ENCODE measurements at places on chromosomes 2 and 18.

DNA sequence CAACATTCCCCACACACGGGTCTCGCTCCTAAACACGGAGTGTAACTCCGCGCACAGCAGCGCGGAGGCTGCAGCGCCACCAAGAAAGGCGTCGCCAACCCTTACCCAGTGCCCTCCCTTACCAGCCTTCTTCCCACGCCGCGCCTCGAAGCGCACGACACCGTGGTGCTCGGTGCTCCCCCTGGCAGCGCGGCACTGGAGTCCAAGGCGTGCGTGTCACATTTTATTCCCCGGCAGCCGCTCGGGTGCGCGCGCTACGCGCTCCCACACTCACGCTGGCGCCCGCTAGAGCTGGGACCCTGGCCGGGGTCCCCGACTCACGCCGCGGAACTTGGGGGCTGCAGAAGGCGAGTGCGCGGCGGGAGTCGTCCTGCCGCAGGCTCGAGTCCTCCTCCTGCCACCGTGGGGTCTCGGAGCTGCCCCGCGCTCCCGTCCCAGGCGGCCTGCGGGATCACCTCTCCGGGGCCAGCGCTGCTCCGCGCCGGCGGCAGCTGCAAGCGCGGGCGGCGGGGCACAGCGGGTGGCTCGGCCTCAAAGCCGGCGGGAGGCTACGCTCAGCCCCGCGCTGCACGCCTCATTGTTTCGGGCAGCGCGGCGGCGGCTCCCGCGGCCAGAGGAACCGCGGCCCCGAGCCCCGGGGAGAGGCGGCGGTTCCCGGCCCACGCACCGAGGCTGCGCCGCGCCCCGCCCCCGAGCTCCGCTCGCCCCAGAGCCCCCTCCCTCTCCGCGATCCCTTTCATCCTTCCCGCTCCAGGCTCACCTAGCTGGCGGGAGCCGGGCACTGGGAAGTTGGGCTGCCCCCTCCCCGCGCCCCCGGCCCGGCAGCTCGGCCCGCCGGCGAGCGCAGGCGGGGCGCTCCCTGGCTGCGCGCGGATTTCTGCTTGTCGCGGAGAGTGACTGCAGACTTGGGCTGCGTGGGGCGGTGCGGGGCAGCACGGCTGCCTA is at the start of gene ST6GAL2:
ST6GAL2 (minus strand) TSS at position 197 of the 945 bp plus-strand sequence. CDS start 42,190 bp downstream, outside the sequence.
- peak; percentile 52 for DNase-seq

DNA sequence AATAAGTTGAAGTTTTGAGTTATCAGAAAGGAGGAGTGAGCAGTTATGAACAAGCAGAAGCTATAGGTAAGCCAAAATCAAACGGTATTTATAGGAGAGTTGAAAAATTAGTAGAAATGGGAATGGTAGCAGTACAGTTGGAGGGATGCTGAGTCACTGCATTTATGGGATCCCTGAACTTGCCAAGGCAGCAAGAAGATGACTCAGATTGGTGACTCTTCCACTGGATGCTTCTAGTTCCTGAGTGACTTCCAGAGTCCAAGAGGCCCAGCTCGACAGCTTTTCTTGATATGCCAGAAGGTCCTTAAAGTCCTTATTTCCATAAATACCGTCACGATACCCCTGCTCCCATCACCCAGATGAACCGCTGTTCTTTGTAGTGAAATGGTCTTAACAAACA is 31.1 kb upstream of the ACTR3 start:
- no peak for DNase-seq

DNA sequence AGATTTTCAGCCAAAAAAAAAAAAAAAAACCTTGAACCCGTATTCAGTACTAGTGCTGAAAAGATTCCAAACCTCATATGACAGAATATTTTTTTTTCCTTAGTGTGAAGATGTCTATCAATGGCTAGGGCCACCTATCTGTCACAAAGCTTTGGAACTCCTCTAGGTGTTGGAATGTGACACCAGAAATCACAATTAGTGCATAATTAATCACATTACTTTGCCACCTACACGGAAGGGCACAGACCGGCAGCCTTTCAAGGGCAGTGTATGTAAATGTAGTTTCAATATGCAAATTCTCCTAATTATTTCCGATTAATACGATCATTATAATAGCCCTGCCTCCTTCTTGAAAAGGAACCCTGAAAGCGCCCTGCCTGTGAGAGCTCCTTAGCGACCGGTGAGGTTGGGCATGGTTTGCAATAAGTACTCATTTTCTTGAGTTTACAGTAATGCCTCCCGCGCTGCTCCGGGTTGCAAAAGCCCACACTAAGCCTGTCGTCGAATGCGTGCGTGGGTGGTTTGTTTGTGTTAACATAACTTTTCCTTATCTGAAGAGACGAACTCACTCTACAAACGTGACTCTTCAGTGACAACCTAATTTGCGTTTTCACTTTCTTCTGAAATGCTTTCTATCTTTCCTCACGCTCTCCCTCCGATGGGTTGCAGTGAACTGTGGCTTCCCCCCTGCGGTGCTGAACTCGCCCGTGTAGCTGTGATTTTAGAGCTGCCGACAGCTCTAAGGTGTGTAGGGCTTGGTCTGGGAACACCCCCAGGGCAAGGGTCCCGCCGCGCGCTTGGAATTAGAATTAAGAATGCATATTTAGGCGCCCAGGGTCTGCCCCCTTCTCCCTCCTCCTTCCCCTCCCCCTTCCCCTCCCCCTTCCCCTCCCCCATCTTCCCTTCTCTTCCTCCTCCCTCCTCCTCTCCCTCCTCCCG is 765 bp upstream of the ID2 start:
- peak; percentile 46 for DNase-seq

DNA sequence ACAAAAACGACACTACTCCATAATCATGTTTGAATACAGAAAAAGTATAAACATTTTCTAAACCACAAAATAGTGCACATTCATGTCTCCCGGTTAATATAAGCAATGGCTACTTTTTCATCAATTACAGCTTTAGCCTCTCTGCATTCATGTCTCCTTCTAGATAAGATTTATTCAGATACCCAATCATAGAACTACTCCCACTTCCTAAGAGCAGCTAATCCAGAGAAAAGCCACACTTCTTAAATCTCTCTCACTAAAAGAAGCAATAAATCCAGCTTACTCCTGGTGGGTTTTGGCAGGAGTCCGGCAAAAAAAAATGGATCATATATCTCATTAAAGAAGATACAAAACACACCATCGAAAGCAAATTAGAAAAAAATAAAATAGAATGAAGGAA is 20.1 kb downstream of the DSEL start:
- DNase-seq = no peak

DNA sequence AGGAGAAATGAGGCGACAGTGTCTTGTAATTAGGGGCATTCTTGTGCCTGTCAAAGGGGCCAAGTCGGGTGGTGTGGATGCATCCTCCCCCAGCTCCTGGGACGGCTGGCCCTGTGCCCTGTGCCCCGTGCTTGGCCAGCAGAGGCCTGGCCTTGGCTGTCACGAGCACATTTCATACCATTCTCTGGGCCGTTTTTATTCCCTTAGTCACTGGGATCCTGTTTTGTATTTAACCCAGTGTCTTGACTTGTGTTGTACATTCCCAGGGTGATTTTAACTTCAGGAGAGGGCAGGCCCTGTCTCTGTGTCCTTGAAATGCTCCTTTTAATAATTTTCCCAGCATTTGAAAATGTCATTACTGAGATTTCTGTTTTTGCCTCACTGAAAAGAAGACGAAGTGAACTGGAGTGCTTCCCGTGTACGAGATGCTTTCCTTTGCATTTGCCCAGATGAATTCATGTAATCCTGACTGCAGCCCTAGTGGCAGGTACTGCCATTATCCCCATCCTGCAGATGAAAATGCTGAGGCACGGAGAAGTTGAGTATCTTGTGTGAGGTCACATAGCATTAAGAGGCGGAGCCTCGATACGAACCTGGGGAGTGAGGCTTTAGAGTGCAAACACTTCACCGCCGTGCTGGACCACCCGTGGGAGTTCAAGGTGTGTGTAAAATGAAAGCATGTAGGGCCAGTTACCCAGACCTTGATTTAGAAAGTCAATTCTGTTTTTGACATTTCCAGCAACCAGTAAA is 57.0 kb downstream of the SH3RF3 start:
- DNase-seq = no peak

GRCh38 chr2:62966991-62967390 is 83.6 kb upstream of the OTX1 start:
- DNase-seq = no peak

- no peak for DNase-seq
Observed at GRCh38 chr2:210527286-210527685, 29.1 kb upstream of the CPS1 start.

DNA sequence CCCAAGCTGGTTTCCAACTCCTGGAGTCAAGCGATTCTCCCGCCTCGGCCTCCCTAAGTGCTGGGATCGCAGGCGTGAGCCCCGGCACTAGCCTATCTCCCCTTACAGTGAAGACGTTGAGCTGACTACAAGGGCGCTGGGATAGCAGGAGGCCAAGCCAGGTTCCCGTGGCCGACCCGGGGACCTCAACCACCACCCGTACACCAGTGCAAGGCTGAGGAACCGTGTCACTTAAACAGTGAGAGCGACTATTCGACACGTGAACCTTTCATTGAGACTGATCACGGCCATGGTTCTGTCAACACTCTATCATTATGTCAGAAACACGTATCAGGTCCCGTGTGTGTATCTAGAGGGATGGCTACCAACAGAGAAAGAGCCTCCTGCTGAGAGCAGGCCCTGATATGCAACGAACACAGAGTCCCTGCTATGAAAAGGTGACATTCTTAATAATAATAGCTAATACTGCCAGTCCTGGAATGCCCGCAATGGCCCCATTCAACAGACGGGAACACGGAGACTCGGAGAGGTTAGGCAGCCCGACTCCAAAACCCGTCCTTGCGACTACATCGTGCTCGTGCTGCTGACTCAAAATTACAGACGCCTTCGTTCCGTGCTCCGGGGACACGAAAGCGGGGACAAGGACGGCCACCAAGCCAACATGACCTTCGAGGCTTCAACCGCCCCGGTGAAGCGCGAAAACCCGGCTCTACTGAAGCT is 833 bp downstream of the AFG3L2 start:
- peak; percentile 10 for DNase-seq

DNA sequence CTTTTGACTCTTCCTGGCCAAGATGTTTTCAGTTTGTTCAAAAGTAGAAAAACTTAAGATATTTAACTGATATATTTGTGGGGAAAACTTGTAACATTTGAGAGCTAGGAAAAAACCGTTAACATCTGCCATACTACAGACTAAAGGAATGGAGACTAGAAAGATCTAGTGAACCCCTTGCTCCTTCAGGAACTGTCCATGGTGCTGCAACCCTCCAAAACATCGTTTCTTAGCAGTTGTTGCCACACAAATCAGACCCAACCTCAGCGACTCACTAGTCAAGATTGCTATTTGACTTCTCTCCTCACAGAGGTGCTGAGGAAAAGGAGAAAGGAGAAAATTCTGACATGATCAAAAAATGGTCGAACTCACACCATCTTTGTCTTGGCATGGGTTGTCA is 393.8 kb upstream of the LYPD1 start:
- DNase-seq = peak; percentile 54

DNA sequence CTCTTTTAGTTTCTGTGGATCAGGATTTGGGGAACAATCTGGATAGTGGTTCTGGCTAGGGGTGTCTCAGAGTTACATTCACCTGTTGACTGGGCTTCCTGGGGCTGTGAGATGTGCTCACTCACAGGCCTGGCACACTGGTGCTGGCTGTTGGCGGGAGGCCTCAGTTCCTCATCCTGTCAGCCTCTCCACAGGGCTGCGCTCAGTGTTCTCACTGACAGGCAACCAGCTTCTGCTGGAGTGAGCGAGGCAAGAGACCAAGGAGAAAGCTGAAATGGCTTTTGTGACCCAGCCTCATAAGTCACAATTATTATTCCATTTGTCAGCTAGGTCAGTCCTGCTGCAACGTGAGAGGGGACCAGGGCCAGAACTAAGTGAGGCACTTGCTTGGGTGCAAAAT is 180.6 kb upstream of the GLI2 start:
- no peak for DNase-seq

GRCh38 chr2:99420031-99420430 is 69.8 kb downstream of the REV1 start:
- DNase-seq = no peak

DNA sequence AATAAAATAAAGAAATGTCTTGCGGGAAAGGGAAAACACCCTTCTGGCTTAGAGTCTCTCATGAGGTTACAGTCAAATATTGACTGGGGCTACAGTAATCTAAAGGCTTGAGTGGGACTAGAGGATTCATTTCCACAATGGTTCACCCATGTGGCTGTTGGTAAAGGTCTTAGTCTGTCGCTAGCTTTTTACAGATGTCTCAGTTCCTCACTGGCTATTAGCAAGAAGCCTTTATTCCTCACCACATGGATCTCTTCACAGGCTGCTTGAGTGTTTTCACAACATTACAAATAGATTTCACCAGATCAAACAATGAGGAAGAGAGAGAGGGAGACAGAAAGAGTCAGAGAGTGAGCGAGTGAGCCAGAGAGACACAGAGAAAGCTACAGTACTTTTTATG is 8.3 kb upstream of the ZC3H15 start:
- no peak for DNase-seq

- no peak for DNase-seq
Observed at GRCh38 chr2:8997108-8997507, 6.4 kb downstream of the MBOAT2 start.

GRCh38 chr2:86769838-86770237 is 20.9 kb downstream of the CD8A start:
- no peak for DNase-seq

DNA sequence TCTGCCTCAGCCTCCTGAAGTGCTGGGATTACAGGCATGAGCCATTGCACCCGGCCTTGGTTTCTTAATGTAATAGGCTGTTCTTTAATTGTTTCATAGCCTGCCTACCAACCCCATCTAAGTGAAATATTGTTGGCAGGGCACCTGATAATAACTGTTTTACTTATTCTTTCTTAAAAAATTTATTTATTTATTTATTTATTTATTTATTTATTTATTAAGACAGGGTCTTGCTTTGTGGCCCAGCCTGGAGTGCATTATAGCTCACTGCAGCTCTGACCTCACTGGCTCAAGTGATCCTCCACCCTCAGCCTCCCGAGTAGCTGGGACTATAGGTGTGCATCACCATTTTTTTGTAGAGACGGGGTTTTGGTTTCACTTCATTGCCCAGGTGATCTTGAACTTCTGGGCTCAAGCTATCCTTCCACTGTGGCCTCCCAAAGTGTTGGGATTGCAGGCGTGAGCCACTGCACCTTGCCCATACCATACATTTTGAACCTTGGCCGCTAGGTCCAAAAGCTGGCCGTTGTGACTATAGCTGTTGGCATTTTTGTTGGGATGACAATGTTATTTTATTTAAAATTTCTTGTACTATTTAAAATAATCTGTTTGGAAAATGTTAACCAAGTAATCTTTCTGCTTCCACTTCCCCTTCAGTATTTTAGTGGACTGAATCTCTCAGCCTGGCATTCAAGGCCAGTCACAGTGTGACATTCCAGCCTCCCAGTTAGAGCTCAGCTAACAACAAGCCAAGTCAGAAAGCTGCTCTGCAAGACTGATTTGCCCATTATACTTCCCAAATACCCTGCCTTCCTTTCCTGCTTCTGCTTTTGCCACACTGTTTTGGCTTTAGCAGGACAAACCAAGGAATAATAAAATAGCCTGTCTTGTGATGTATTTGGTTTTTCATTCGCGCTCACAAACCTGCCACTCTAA is 52.4 kb downstream of the BABAM2 start:
- DNase-seq = no peak

GRCh38 chr2:165787334-165787733 is 6.7 kb downstream of the GALNT3 start:
- DNase-seq = no peak

GRCh38 chr2:160932960-160933359 is 227.3 kb upstream of the TANK start:
- no peak for DNase-seq
